ENCODE measurements at places on chromosomes 7 and 10. TPM values are rescaled to one million over a fixed set of nuclear protein-coding genes. Genes with fewer than 3 reads are reported as not detected.

The CPXM2 gene
- 1.6 TPM for polyA plus RNA-seq

The ADAP1 gene
- polyA plus RNA-seq, result 60.1 TPM

The CNPY1 gene
- polyA plus RNA-seq, result 0.97 TPM

The ZNF488 gene
- 22.1 TPM for polyA plus RNA-seq

The CHAT gene
- not detected for polyA plus RNA-seq

The ABCA13 gene
- not detected for polyA plus RNA-seq

The ZNF438 gene
- polyA plus RNA-seq, result 6.9 TPM

The EFCAB10 gene
- 0.51 TPM for polyA plus RNA-seq

The LGI1 gene
- polyA plus RNA-seq, result 6.7 TPM

- DNase-seq, result no peak
Observed at GRCh38 chr10:131277278-131277677, 34.2 kb downstream of the TCERG1L start.

DNA sequence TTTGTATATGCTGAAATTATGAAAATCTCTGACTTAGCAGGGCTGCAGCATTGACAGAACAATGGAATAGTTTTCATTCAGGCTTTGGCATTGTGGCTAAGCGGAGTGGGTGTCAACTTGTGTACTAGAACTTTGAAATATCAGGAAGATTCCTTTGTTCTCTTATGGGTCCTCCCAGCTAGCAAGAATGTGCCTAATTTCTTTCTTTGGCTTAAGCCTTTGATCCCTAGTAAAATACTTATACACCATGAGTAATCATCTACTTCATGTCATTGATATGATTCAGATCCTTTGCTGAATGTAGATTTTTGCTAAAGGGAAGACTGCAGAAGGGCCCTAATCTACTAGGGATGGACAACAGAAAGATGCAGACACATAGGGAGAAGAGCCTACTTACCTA, 6.2 kb downstream of the AVL9 start:
- no peak for DNase-seq

DNA sequence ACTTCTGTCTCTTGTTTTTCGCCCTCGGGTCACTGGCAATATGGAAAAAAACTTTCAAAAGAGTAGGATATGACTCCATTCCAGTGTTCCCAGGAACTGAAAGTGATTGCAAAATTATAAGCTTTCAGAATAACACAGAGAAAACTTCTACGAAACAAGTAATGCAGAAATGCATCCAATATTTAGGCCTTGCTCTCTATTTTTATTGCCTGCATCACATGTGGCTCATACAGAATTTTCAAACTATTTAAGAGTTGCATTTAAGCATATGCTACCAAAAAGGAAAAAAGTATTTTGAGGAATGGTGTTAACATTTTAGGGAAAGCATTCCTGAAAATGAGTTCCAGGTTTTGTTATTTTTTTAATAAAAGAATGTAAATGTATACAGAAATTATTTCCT, 228.0 kb downstream of the CACNB2 start:
- DNase-seq, result no peak

DNA sequence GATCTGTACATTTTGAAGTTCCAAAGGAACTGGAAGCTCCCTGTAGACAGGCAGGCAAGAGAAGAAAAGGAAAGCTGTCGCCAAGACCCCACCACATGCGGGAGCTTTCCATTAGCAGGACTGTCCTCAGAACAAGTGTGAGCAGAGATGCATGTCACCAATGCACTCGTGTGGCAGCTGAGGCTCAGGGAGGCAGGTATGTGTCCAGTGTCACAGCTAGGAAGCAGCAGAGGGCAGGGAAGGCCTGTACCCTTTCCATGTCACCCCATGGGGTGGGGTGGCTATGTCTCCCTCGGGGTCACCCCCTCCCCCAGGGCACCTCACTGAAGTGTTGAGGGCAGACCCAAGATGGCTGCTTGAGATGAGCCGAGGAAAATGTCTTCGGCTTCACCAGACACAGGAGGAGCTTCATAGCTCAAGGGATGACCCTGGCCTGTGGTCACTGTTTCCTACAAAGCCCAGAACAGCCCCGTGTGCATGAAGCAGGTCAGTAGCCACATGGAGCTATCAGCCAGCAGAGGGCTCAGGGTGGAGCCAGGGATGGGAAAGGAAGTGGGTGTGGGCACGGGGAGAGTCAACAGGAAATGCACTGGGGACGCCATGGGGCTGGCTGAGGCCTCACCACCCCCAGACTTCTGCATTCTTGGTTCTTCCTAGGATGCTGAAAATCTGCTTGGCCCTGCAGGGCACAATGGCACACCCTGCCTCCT, 96.6 kb downstream of the FAM53B start:
- no peak for DNase-seq

GRCh38 chr10:10317151-10317550, 700.5 kb upstream of the CELF2 start:
- no peak for DNase-seq

- no peak for DNase-seq
Observed at GRCh38 chr7:143285470-143285778, 666 bp downstream of the TMEM139 start.

GRCh38 chr7:30800785-30801252, 29.6 kb downstream of the MINDY4 start:
- peak; percentile 91 for DNase-seq

- DNase-seq, result no peak
Observed at GRCh38 chr7:149686011-149686410, 87.4 kb downstream of the ZNF467 start.

DNA sequence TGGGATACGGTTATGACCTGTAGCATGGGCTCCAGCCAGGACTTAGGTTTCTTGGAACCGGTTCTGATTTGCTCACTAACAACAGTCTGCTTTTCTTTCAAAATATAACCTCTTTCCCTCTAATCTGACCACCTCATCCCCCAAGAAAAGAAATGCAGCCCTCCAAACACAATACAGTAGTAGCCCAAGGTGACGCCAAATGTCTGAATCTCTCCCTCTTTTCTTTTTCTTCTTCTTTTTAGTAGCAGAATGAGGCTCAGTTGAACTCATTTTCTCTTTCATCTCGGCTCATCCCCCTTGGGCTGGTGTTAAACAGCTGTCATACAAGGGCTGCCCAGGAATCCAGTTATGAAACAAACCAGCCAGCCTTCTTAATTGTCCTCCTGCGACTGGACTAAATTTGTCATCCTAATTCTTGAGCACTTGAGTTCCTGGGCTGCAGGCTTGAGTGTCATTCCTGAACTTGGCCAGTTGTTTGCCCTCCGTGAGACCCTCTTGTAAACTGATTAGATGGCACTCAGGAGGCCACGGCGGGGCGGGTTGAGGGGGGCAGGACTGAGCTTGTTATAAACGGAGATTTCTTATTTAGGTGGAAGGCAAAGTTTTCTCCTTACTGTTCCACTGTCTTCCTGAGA, 94.8 kb downstream of the SORCS3 start:
- DNase-seq, result no peak

DNA sequence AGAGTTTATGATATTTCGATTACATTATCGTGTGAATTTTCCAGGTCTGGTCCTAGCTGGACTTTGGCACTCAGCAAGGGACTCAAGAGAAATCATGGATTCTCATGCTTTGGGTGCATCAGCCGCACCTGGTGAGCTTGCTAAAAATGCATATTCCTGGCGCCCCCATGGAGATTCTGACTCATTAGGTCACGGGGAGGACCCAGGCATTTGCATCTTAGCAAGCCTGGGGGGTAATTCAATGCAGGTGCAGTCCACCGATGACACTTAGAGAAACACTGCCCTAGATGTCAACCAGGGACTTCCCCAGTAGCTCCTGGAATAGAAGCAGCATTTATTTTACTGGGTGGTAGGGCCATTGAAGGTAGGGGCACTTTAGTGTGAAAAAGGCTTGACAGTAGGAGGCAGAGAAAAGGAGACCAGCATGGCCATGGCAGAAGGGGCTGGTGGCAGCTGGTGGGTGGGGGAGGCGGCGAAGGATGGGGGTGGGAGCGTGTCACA, 29.9 kb upstream of the PDCD4 start:
- DNase-seq, result no peak

- DNase-seq, result no peak
Observed at GRCh38 chr10:81081887-81082620, 544.4 kb downstream of the SH2D4B start.

DNA sequence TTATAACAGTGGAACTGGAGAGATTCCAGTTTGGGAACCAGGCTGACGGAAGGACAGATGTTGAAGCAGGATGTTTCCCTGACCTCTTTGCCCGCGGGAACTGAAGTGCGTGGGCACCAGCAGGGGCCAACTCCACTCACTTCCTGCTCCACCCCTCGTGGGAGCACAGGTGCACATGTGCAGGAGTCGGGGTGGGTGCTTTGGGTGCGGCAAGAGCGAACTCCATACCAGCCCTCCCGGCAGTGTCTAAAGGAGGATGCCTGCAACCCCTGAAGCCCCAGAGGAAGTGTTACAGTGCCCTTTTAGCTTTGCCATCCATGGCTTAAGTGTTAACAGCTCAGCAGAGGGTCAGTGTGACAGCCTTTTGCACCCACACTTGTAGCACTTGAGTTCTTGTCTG, 27.4 kb upstream of the UBE3C start:
- DNase-seq, result no peak

DNA sequence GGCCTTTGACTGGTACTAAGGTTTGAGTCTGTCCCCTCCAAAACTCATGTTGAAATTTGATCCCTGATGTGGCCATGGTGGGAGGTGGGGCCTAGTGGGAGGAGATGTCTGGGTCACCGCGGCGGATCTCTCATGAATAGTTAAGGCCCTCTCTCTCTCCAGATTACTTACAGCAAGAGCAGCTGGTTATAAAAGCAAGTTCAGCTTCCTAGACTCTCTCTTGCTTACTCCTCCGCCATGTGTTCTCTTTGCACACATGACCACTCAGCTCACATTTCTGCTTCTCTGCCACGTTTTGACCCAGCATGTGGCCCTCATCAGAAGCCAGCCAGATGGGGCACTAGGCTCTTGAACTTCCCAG, 29.9 kb upstream of the ZMIZ1 start:
- DNase-seq, result peak; percentile 67

DNA sequence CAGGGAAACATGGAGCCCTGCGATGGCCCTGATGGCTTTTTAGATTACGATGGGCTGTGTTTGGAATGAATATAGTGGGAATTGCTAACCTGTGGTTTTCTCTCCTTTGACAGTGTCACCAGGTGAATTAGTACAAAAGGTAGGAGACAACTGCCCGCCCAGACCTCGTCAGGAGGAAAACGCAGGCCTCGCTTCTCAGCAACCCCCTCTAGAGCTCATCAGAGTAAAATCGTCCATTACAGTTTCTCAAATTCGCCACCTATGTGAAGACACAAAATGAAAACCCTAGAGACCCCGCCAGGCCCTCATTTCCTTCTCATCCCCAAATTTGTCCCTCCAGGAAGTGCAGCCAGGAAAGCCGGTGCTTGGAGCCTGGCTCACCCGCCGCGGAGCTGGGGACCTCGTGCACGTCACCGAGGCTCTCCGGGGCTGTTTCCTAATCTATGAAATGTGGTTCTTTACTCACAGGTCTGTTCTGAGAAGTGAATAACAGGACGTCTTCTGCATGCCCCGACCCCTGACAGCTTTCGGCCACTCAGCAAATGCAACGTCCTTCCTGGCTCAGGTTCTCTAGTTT, 143.7 kb downstream of the VIPR2 start:
- no peak for DNase-seq

DNA sequence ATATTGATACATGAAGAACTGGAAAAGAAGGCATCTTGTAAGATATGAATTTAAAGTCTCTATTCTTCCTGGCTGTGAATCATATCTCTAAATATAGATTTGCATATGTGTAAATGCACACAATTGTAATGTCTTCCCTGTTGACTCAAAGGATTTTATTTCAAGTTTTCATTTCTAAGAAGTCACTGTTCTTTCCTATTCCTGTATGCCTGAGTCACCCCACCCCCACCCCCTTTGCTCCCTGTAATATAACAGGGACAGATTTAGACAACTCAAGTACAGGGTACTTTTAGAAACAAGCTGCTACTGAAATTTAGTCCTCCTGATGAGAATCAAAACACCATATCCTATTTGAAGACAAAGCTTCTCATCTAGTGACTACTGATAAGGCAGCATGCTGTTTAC, 43.0 kb upstream of the HECTD2 start:
- no peak for DNase-seq

DNA sequence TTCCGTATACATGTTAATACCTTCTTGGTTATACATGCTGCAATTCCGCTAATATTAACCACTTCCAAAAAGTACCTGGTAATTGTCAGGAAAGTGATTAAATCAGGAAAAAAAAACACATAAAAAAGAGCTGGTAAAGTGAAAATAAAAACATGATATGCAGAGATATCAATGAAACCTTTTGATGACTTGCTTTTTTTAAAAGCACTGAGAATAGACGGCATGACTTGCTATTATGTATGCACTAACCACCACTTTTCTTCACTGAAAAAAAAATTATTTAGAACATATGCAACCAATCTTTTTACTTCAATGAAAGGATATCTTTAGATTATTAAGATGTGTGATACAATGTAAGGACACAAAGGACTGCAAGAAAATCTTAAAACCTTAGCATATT, 163.0 kb downstream of the KMT2E start:
- no peak for DNase-seq

DNA sequence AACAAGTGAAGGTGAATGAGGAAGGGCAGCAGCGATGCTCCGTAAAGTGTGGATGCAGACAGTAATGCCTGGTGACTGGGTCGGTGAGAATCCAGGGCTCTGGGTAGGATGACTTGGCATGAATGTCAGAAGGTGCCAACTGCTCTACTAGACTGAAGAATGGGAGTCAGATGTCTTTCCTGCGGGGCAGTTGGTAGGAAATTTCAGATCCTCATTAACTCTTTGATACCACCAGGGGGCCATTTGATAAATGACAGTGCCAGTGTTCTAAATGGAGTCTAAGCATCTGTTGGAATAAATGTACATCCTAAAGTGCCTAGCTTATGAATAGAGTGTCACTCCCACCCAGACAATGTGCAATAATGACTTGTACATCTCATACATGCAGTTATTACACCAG, 462.0 kb downstream of the GRM8 start:
- no peak for DNase-seq

GRCh38 chr7:144709066-144709465, 126.8 kb downstream of the TPK1 start:
- DNase-seq, result no peak

DNA sequence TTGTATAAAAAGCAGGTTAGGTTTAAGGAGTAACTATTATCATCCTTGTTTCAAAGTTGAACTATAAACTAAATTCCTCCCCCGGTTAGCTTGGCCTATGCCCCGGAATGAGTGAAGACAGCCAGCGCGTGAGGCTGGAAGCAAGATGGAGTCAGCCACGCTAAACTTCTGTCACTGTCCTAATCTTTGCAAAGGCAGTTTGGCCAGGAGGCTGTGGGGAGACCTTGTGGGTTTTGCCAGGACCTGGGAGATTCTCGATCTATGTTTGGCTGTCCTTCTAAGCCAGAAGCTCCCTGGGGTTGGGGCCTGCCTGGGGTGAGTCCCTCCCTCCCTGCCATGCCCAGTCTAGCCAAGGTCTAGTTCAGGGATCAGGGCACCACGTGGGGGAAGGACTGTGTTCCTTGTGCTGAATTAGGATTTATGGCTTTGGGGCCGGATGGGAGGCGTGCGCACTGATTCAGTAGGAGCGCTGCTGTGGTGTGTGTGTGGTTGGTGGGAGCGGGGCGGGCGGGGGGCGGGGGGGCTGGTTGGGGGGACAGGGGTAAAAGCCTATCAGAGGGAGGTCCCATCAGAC, 871 bp upstream of the GTF2IRD1 start:
- DNase-seq, result no peak

Data from brain (organoid and tissue), 16 donors.